ENCODE measurements at places on chromosomes 3 and 15.

GRCh38 chr3:98713984-98714383 lies 49.2 kb upstream of the ST3GAL6 start:
- no peak for DNase-seq

DNA sequence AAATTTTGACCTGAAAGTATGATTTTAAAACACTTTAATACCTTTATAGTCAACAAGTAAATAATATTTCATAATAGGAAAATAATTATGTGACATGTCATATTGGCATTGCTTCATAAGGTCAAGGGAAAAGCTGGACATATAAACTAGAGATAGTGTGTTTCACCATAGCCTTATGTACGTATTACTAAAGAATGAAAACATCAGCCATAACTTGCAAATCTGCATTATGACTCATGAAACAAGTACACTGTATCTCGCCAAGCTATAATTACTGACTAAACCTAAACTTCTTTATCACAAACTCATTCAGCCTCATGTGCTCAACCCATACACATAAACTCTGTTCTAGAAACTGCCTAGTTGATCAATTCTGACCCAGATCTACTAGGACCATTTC lies 950.1 kb downstream of the FHIT start:
- no peak for DNase-seq

GRCh38 chr3:54171509-54171908 lies 49.2 kb downstream of the CACNA2D3 start:
- no peak for DNase-seq

DNA sequence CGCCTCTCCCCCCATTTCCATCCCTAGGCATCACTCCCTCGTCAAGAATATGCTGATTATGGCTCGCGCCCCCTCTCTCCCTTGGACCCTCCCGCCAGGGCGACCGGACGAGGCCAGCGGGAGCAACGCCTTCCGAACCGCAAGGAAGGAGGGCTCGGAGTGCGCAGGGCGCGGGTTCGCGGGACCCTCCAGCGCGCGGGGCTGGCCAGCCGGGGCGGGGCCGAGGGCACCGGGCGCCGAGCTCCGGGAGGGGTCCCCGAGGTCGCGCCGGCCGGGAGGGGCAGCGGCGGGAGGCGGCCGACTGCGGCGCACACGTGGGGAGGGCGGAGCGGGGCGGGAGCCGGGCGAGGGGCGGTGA lies 483 bp downstream of the EHD4 start:
- DNase-seq = peak; percentile 21
